ENCODE measurements at places on chromosomes 3 and 15.

GRCh38 chr15:88221836-88222235 is 34.7 kb downstream of the NTRK3 start:
- DNase-seq = no peak

DNA sequence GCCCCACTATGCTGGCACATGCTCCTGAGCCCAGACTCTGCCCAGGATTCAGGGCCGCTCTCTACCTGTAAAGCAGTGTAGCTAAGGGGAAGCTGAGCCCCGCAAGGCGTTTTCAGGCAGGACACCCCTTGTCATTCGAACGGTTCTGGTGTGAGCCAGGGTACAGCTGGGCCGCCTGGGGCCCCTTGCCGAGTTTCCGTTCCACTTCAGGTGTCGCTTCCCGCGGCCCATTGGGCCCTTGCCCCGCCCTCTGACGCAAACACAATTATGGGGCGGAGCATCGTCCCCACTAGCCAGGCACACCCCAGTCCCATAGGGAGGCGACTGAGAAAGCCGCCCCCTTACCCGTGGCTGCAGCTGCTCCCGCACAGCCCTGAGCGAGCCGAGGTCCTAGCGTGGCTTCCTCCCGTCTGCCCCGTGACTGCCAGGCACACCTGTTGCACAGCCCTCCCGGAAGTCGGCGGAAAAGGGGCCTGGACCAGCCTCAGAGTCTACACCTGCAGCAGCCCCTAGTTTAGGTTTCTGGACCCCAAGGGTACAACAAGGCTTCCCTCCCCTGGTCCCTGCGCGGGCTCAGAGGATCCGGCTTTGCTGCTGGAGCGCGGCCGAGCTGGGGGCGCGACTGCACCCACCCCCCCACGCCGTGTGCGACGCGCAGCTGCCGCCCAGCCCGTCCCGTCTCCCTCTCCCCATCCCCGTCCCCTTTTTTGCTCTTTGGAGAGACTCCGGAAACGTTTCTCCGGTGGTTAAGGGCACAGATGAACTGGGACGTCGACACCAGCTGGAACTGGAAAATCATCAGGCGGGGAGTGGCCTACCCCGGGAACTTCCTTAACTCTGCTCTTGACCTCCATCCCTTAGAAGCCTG is at the start of gene PLSCR2:
Gene PLSCR2 (minus strand): TSS at position 412 of the 868 bp plus-strand sequence. CDS start 9,657 bp downstream, outside the sequence.
- peak; percentile 56 for DNase-seq

GRCh38 chr3:11499144-11499543 is 144.6 kb downstream of the VGLL4 start:
- no peak for DNase-seq

- DNase-seq = no peak
Observed at GRCh38 chr15:45993508-45993907, 358.7 kb downstream of the SQOR start.

DNA sequence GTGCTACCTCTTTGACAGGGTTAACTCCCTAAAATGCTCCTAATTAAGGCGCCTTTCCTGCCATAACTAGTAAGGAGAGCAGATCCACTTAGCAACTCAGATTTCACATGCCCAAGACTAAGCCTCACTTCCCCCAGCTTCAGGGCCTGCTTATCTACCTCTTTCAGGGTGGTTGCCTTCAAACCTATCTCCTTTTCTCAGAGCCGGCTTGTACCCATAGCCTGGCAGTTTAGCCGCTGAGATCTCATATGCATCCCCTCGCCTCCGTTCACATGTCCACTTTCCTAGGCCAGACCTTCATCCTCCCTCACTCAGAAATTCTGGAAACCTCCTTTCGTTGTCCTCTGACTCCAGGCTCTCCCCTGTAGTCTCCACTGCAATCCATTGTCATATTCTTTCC is 1.0 kb upstream of the FSTL1 start:
- no peak for DNase-seq

DNA sequence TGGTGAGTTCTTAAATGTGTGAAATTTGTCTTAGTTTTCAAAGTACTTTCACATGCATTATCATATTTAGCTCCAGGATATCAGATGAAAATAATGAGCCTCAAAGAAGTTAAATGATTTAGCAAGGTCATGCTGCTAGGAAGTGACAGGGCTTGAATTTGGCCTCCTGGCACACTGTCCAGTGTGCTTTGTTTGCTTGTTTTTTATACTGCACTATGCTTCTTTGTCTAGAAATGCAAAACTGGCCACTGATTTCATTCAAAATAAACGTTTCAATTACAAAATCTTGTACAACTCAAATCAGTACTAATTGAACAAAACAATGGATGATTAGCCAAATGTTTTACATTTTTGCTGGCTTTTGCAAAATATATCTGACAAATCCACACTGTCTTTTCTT is 583.3 kb upstream of the CBLB start:
- DNase-seq = no peak

DNA sequence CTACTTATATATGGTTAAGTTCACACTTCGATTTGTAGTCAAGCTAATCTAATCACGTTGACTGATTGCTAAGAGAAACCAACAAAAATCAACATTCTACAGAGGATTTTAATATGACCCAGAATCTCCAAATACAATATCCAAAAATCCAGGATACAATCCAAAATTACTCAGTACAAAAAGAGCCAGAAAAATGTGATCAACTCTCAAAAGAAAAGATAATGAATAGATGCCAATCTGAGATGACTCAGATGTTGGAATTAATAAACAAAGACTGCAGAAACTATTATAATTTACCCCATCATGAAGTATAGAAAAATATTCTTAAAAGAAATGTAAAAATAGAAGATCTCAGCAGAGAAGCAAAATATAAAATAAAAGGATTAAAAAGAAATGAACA is 22.3 kb downstream of the HACL1 start:
- no peak for DNase-seq

DNA sequence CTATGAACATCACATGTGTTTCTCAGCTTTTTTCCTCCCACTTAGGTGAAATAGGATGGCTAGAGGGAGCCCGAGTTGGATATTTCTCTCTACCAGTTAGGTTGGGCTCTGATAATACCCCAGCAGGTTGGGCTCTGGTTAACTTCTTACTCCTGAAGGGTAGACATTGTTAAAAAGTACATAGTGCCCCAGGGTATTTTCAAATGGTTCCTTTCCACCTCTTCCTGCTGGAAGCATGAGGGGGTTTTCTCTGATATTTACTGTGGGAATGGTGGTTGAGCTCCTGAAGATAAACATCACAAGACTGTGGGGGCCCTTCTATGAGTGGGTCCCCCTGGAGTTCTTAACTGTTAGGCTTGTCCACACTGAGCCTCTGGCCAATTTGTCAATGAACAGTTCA is 36.1 kb upstream of the SPESP1 start:
- no peak for DNase-seq

- DNase-seq = no peak
Observed at GRCh38 chr15:41773332-41773728, 954 bp upstream of the MAPKBP1 start.

DNA sequence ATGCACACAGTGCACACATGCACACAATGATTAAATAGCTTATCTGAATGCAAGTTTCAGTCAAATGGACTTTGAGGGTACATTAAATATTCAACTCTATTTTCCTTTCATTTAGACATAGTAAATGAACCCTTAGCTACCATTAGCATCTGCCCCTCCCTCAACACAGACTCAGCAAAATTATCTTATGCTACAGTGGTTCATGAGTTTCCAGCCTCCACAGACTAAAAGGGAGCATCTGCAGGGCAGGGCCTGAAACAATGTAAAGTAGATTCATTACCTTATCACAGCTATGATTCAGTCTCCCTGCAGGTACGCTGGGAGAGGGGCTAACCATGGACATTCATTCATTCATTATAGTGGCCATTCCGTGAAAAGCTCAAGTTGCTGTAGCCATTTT is 329.1 kb downstream of the VGLL3 start:
- no peak for DNase-seq

DNA sequence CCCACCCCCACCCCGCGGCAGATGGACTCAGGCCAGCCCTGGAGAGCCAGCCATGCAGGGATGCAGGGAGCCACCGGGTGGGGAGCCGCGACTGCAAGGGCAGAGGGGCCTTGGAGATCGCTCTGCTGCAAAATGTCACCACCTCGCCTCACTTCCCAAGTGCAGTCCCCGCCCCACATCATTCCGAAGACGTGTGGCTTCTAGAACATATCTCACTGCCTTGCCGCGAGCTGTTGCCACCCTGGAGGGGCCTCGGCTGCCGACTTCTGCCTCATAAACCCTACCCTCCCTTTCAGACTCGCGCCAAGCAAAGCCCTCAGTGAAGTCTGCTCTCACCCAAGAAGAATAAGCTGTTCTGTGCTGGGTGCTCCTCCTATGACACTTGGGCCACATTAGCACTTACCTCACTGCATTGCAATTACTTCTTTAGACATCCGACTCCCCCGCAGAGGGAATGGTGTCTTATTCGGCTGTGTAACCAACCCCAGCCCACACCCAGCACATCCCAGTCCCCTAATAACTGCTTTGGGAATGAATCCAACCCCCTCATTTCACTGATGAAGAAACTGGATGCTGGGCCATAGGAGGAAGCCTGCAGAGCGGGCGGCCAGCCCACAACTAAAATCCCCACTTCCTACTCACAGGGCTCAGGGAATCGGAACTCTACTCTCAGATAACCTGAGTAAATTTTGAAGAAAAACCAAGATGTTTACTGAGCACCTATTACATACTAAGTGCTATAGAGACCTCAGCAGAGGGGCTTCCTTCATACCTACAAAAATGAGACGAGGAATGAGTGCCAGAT is 8.6 kb downstream of the TLE3 start:
- no peak for DNase-seq

DNA sequence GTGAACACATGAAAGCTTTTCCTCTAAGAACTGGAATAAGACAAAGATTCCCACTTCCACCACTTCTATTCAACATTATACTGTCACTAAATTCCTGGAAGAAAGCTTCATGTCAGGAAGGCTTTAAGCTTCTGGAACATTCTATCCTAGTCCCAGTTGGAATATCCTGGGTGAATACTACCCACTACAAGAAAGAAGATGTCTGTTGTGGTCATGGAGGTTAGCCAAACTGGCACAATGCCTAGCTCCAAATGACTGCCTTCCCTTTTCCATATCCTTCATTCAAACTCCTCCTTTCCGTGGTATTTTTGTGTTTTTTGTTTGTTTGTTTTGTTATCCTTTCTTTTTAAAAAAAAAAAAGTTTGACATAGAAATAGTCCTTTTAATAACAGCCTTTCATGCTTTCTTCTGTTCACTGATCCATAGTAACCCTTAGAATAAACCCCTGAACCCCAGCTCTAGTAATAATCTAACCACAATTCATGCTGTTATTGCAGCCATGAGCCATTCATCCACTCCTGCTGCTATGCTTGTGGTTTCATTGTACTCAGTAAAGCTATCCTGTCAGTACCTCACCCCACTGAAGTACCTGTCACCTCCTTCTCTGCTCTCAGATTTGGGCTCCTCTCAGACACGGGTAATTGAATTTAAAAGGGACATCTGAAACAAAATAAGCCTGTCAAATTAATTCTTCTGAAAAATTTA is 447.5 kb downstream of the IGSF11 start:
- no peak for DNase-seq

DNA sequence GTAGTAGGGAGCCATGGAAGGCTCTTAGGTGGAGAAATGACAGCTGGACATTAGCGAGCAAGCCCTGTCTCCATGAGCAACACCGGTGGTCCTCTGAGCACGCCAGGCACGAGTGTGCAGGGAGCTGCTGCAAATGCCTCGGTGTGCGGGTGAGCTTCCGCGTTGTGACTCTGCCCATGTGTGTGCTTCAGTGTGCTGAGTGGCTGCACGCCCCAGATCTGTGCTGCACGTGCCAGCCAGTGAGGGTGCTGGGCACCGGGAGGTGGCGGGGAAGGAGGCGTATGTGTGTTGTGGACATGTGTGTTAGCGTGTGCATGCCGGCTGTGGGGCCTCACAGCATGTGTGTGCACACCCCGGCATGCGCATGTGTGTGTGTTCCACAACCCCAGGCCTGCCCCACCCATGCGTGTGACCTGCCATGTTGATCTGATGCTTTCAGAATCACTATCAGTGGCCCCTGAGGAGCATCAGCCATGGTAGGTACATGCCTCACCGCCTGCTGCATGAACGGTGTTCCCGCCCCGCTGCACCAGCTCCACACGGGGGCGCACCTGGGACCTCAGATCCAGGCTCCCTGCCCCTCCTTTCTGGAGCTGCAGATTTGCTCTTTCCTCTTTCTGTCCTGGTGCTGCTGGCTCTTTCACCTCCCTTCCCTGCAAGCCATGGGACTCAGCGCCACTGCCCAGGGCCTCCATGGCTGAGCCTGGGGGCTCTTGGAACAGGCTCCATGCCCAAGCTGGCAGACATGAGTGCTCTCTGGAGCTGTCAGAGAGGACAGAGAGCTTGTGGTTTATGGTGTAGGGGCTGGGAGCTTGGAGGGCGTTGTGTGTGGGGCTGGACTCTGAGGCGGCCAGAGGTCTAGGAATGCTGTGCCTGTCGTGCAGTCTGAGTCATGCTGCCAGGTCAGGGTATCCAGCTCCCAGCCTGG is 169.4 kb downstream of the TBC1D2B start:
- no peak for DNase-seq

DNA sequence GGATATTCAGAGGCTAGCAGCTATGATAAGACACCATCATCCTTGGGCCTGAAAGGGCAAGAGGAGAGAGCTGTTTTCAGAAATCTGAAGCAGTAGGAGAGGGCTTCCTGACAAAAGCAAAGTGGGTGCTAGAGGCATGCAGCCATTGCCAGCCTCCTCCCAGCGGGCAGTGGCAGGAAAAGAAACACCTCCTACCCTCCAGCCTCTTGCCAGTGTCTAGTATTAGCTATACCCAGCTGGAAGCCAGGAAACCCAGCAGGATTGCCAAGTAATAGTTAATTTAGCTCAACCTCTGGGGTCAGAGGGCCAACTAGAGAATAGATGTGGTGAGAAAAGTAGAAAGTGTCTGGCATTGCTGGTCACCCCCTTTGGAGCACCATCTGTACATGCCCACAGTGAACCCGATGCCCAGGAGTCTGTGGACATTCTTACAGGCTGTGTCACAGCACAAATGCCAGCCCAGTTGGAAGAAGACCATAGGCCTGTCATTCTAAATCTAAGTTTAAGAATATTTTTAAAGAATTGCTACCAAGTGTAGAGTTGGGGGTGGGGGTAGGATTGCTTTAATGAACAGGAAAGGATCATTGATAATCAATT is 85.3 kb downstream of the HCN4 start:
- DNase-seq = no peak

DNA sequence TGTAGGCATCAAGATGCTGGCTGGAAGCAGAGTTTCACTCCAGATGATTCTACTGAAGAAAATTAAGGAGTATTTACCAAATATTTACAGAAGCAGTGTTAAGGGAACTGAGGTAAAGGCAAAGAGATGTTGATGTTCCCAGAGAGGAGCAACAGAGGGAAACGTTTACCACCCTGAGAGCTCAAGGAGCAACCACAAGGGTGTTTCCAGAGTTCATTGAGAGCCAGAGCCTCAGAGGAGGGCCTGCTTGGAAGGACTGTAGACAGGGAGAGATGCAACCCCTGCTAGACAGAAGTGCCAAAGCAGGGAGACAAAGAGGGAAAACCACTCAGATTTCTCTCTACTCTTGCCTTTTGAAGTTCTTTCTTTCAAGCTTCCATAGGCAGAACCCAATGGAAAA is 474.5 kb downstream of the RBMS3 start:
- DNase-seq = no peak

GRCh38 chr3:69855436-69856162 is 116.3 kb downstream of the MITF start:
- DNase-seq = no peak
